Activated naive CD4-positive, alpha-beta T cell treated with anti-CD3 and anti-CD28 coated beads, Interleukin-2, amount 50 U/mL, for 72 hours (primary cell): ENCODE measurements at places on chromosomes 3 and 15.

DNA sequence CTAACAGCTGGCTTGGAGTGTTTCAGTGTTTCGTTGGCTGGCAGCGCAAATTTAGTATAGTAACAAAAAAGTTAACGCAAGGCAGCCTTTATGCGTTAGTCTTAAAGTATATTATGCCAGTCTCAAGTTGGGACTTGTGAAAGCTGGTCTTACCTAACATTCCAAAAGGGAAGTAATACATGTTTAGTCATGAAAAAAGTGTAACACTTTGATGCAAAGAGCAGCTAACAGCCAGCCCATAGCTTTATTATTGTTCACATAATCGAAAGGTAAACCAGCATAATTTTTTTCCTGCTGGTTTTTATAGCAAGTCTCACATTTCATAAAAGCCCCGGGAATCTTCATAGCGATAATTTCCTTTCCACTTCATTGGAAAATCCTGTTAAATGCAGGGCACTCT lies 2.4 kb upstream of the GPR87 start:
- DNase-seq, result no peak

DNA sequence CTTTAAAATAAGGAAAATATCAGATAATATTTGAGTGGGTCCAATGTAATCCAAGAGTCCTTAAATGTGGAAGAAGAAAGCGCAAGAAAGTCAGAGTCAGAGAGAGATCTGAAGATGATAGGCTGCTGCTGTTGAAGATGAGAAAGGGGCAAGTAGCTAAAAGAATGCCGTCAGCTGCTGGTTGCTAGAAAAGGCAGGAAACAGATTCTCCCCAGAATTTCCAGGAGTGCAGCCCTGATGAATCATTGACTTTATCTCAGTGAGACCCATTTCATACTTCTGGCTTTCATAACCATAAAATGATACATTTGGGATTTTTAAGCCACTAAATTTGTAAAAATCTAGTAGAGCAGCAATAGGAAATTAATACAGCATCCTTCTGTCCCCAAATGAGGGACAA lies 7.5 kb upstream of the CHMP2B start:
- DNase-seq, result no peak

- DNase-seq, result no peak
Observed at GRCh38 chr3:71672340-71672739, 52.9 kb downstream of the EIF4E3 start.

- DNase-seq, result no peak
Observed at GRCh38 chr3:66139415-66139814, 81.4 kb upstream of the SLC25A26 start.

- no peak for DNase-seq
Observed at GRCh38 chr3:72679540-72680198, 168.6 kb downstream of the SHQ1 start.

DNA sequence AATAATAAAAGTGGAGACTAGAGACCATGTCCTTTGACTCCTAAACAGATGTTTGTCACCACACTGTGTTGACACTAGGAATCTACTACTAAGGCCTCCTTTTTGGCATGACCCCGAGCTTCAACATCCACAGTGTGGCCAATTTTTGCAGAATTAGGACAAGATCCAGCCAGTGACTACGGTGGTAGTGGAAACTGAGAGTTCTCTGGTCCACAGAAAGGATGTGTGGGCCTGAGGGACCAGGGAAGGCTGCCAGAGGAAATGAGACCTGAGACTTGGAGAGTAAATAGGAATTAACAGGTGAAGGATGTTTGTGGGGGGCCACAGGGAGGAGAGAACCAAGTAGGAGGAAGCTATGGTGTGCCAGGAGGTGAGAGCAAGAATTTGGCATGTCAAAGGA lies 122.7 kb downstream of the CHCHD6 start:
- DNase-seq, result no peak

DNA sequence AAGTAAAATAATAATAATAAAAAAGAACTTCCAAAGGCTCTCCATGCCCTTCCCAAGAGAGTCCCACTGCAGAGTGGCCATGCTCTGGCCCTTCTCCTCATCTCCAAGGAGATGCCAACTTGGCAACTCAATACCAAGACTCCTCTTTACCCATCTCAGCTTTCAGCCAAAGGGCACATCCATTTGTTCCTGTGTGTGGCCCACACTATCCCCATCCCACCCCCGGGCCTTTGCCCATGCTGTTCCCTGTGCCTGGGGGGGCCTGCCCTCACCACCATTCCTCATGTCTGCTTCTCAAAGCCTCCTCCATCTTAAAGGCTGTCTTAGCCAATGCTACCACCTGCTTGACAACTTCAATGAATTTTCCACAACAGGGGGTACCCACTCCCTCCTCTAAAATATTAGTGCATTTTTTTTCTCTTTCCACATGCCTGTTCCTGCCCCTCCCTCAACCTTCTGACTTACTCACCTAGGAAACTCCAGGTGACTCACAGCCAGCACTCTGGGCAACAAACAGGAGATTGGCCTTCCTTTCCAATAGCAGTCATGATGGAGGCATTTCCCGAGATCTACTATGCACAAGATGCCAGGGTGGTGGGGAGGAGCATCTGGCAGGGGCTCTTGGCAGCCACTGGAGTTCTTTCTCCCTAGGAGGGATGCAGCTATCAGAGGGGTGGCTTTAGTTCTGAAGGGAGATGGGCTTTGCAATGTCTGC lies 109.4 kb upstream of the SMAD3 start:
- DNase-seq, result no peak

GRCh38 chr3:71099997-71100719 lies 483.4 kb downstream of the FOXP1 start:
- no peak for DNase-seq

DNA sequence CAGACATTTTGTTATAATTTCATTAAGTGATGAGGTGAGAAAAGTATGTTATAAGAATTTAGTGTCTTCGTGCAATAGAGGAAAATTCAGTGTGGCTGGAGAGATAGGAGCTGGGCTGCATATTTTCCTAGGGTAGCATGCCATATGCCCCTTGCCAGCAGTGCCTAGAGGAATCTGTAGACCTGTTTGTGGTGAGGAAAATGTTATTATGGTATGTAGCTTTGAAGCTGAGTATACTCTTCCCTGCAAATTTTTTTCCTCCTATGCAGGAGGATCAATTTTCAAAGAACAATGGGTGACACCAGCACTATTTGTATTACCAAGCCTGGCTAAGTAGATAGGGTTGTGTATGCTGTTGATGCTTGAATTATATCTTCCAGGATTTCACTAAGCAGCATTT lies 200.6 kb downstream of the EDEM1 start:
- no peak for DNase-seq

- DNase-seq, result no peak
Observed at GRCh38 chr3:50171540-50172301, 16.6 kb downstream of the SEMA3F start.

- DNase-seq, result no peak
Observed at GRCh38 chr15:67170143-67170925, 84.1 kb downstream of the AAGAB start.

DNA sequence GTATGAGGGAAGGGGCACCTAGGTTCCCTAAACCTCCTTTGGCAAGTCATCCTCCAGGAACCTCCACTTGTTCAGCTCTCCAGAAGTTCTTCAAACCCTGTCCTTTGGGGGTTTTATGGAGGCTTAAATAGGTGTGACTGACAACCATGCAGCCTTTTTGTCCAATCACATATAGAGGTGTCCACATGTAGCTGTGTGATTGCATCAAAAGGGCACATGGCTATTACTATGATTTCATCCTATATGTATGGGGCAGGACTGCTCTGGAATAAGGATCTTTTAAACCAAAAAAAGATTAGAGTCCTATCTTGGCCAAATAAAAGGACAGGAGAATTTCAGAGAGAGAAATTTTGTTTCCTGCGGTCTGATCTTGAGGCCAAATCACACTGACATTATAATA lies 453.2 kb upstream of the EPHA6 start:
- no peak for DNase-seq

GRCh38 chr3:89052386-89052785 lies 55.0 kb upstream of the EPHA3 start:
- no peak for DNase-seq

DNA sequence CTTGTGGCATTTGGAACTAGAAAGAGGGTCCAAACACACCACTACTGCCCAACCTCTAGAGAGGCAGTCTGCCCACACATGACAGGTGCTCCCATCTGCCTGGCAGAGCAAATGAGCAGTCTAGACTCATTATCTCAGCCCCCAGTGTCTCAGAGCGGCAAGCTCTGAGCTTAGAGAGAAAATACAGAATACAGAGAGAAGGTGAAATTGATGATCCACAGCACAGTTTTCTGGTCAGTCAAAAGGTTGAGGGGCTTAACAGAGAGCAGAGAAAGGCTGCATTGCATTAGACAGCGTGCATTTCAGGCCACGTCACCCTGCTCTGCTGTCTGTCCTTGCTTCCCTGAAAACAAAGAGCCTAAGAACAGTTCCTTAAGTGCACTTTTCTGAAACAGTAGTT lies 135.1 kb downstream of the KCNMB2 start:
- DNase-seq, result no peak

GRCh38 chr15:41125931-41126642 lies 10.0 kb upstream of the INO80 start:
- no peak for DNase-seq

- no peak for DNase-seq
Observed at GRCh38 chr15:63059573-63060216, 17.1 kb downstream of the TPM1 start.

- DNase-seq, result no peak
Observed at GRCh38 chr3:10494180-10494579, 11.2 kb downstream of the ATP2B2 start.

GRCh38 chr3:196643201-196643749 lies 3.8 kb downstream of the NRROS start:
- DNase-seq, result peak; percentile 71

- DNase-seq, result peak; percentile 64
Observed at GRCh38 chr3:104564045-104564643, 802.6 kb upstream of the ALCAM start.

DNA sequence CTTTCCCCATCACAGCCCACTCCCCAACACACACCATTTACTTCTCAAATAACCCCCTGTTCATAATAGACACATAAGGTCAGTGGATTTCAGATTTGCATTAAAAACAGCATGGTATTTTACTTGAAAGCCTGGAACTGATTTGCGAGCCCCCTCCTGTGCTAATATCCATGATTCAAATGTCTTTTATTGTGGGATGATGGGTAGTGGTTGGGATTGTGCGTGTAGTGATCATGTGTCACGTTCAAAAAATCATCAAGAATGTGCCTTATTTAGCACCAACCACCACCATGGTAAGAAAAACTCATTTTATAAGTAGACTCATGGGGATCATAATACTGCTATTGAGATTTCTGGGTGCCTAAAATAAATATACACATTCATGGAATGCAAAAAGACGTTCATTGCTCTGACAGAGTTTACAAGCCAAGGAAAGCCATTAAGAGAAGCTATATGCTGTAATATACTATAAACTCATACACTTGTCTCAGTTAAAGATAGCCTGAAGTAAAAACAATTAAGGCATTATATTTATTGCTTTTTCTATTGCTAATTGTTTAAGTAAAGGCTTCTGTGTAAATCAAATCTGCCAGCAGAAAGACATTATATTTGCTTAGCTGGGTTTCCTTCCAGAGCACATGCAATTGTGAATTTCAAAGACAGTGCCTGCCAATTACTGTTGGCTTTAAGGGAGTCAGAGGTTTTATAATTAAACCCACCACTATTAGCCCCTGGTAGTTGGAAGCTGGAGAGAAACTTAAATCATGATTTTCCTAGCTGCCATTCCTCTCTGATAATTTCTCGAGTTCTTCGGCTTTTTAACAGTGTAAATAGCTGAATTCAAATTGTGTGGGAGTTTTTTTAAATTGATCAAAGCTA lies 4.0 kb downstream of the TRAT1 start:
- no peak for DNase-seq

DNA sequence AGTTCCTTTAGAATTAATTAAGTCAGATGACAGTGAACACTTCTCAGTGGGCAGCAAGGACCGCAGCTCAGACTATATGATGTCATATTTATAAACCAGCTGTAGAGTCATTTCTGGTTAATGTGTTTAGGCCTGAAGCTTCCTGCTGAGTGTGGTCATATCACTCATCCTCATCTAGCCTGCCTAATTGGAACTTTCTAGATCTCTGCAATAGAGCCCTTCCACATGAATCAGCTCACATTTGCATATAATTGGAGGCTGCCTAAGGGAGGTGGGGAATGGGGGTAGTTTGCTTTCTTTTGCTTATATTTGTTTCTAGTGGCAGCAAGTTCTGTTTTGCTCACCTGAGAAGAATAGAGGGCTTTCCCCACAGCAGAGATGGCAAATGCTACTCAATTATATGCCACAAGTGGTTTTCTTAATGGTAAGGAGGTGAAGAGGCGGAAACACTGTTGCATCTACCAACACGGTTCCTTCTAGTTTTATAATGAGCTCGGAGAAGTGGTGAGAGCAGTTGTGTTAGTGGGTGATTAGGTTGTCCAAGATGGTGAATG lies 148.1 kb downstream of the KLHL25 start:
- no peak for DNase-seq

DNA sequence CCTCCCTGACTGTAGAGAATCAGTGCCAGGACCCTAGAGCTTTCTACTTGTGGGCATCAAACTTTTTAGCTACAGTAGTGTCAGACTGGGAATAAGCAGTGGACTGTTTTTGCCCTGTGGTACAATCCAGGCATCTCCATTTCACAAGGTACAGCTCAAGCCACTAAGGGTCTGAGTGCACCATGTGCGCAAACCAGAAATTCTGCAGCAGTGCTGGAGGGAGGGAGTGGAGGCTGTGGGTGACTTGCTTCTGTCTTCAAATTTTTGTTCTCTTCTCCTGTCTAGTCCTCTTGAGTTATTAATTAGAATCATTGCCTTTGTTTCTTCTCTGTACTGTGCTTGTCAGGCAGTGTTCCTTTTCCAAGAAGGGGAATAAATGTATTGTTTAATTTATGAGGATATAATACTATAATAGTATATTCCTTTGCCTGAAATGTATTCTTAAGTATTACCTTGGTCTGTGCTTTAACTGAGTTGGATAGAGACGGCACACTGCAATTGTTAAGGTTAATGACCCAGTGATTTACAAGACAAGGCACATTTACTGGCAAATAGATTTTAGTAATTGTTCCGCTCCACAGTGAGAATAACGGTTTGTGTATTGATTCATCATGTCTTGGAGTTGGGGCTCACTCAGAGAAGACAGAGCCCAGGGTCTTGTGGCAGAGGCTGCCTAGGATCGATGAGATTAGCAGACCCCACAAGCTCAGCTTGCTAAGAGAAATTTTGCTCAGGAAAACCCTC lies 390.6 kb upstream of the CFAP20DC start:
- no peak for DNase-seq

DNA sequence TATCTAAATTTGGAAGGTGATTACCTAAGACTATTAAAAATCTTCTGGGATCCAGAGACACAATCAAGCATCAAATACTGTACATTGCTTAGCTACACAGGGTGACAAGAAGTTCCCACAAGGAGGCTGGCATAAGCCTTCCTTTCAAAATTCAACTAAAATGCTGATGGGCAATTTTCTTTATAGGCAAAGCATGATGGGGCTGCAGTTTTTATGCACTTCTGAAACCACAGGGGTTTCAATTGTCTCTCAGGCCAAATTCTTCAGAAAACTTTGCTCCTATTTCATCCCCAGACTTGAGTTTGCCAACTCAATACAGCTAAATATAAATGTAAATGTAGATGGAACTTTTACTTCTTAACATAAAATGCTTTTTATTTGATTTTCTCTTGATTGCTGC lies 241.6 kb downstream of the ZPLD1 start:
- no peak for DNase-seq
